ENCODE measurements at places on chromosomes 16 and 17.

DNA sequence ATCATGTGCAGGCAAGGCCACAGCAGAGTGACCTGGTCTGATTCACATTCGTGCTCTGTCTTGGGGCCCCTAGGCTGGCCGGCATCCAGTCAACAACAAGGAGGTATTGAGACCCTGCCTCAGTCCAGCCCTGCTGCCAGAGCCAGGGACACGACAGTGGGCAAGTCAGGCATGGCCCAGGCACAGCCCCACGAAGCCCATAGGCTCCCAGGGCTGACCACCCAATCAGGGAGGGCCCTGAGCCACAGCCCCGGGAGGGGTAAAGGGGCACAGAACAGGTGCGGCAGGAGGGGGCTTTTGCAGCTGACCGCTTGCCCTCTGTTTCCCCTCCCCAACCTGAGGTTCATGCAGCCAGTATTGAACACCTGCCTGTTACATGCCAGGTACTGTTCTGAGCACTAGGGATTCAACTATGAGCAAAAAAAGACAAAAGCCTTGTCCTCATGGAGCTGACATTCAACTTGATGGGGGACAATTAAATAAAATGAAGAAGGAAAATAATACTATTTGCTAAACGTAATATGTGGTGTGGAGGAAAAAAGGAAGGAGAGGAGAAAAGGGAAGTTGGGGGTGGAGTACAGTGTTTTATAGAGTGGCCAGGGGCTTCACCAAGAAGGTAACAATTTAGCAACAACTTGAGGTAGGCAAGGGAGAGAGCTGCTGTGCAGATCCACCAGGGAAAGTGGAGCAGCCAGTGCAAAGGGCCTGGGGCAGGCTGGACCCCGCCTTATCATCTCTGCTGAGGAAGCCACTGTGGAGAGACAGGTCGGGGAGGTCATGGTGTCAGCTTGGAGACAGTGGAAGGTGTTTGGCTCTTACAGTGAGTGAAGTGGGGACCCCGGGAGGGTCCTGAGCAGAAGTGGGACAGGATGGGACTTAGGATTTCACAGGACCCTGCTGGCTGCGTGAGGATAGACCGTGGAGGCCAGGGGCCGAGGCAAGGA is 6.1 kb downstream of the DRC3 start:
- DNase-seq: no peak

DNA sequence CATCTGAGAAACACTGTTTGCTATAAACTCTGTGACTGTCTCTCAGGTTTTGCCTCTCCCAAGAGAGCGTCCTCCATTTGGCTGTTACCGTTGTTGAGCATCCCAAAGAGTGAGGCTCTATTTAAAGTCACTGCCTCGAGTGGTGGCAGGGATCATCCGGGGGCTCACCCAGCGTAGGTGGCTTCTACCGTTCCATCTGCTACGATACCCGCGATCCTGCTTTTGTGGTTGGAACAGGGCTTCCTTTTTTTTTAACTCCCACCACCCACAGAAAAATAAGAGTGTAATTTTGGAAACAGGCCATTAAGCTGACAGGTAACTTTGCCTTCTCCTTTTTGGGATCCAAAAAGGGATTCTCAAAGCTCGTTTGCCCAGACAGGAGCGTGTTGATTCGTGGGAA is 36.4 kb downstream of the KNOP1 start:
- DNase-seq: no peak

- no peak for DNase-seq
These were observed 4.1 kb downstream of the TBKBP1 start for GRCh38 chr17:47697906-47698711.

DNA sequence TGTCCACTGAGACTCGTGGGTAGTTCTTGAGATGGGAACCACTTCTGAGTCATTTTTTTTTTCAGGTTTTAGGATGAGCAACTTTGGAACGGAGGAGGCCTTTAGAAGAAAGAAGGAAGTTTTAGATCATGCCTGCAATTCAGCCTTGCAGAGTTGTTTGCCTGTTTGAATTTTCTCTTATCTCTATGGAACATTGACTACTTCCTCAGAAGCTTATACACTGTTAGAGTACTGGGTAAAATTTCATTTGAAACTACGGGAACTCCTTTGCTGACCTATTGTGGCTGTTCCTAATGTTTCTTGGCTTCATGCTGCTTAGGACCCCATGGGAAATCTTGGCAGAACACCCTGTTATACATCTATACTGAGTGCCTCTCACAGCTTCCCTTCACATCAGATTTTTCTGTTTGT is 70.8 kb downstream of the MAP2K6 start:
- DNase-seq: no peak

DNA sequence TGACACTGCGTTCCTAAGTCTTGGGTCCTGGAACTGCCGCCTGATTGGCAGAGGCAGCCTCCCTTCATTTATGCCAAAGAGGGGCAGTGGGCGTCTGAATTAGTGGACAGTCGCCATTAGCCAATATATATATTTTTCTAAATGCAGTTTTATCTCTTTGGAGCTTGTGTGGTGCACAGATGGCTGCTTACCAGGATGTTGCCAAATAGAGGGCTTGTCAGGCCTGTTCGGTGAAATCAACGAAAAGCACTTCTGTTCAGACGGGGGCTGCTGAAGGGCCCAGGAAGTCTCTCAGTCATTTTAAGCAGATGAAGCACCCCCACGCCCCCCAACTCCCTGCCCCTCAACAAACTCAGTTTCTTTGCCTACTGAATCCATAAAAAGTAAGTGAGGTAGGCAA is 66.0 kb downstream of the RAP1GAP2 start:
- no peak for DNase-seq

GRCh38 chr16:57264950-57265371 is 19.5 kb downstream of the PLLP start:
- no peak for DNase-seq

GRCh38 chr16:28279006-28279405 is 13.3 kb upstream of the SBK1 start:
- no peak for DNase-seq

- no peak for DNase-seq
These were observed 8.3 kb downstream of the SLC7A6 start for GRCh38 chr16:68272507-68273209.

GRCh38 chr16:85995541-85996423 is 96.8 kb downstream of the IRF8 start:
- DNase-seq: no peak

All from iris pigment epithelial cell (primary cell).